ENCODE measurements at places on chromosomes 2 and 18.

- no peak for DNase-seq
These were observed 13.6 kb upstream of the NARS1 start for GRCh38 chr18:57635003-57635822.

GRCh38 chr2:191204433-191204832 lies 40.8 kb upstream of the MYO1B start:
- DNase-seq, result no peak

GRCh38 chr2:138106606-138107005 lies 142.3 kb downstream of the HNMT start:
- no peak for DNase-seq

DNA sequence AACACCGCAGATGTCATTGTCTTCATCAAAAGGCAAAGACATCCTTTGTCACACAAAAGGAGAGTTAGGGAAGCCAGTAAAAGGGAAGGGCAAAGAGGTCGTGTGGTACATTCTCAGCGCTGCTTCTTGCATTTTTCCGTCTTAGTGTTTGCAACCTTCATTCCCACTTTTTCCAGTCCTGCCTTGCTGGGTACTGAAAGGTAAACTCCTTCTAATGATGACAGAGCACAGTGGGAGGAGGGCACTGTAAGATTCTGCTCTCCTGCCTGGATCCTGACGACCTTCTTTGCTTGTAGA lies 424.3 kb upstream of the MEX3C start:
- DNase-seq, result no peak

DNA sequence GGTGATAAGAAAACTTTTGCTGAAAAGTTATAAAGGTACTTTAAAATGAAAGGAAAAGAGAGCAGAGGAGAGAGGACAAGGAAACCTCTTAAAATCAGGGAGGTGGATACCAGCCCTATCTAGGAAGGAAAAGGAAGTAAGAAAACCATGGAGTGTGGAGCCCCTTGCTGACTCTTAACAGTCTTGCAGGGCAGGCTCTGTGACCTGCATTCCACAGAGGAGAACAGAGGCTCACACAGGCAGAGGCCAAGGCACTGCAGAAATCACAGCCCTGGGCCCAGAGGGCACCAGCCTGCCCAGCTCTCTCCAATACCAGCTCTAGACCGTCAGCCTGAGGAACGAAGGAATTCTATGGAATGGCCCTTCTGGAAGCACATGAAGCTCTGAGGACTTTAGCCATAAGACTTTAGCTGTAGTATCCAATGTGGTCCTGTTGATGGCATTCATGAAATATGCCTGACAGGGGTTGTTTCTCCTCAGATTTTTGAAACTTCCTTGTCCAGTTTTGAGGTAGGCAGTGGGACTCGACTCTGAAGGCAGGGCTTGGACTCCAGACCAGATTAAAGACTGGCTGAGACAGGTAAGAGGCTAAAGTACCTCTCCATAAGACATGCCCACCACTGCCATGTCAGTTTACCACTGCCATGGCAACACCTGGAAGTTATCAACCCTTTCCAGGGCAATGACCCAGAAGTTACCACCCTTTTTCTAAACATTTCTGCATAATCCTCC lies 216.3 kb downstream of the ANAPC1 start:
- DNase-seq, result no peak

GRCh38 chr2:174614261-174614660 lies 16.7 kb upstream of the WIPF1 start:
- DNase-seq, result no peak

DNA sequence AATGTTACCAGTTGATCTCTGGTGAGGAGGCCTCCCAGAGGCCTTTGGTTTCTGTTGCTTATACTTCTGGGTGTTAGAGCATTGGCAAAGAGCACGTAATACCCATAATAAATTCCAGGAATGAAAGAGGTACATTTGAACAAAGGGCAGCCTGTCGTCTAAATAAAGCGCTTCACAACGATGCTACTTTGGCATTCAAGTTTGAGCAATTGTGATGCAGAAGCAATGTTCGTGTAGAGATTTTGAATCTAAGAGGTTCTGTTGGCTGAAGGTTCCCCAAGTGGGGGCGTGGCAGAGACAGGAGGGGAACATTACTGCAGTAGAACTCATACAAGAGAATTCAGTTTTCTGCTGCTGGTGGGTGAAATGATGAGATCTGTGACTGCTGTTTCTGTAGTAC lies 27.8 kb downstream of the ZNF532 start:
- DNase-seq, result no peak

- no peak for DNase-seq
These were observed 156.1 kb upstream of the MGAT5 start for GRCh38 chr2:134097740-134098139.

DNA sequence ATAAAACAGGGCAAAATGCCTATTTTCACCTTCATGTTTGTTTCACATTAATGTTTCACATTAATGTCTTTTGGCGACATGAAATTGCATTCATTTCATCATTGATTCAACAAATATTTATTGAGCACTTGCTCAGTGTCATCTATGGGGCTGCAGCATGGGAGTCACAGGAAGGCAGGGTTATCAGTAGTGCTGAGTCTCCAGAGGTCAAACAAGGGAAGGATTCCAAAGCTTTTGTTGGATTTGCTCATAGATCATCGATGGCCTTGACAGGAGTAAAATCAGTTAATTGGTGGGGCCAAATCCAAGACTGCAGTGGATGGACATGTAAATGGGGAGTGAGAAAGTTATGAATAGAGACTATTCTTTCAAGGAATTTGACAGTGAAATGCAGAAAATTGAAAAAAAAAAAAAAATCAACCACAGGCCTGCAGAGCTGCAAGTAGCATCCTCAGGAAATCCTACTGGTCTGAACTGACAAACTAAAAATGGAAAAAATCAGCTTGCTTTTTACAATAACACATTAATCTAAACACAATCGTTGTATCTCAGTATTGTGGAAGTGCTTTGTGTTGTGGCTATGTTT lies 1290.8 kb downstream of the DPP10 start:
- no peak for DNase-seq

GRCh38 chr2:191565647-191566198 lies 112.2 kb upstream of the NABP1 start:
- no peak for DNase-seq

DNA sequence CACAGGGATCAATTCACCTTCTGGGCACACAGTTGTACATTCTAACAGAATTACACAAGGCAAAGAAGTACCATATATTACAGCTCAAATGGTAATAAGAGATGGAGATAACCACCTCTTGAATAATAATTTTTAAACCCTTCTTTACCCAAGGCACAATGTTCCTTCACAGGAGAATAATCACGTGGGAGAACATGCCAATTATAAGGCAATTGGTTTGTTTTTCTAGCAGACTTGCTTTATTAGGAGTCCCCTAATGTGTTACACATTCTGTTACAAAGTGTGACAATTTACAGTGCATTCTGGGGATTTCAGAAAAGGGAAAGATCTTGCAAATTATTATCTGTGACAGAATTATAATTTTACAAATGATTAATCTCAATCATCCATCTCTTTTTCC lies 380.3 kb downstream of the RND3 start:
- DNase-seq, result no peak

GRCh38 chr2:84946204-84947009 lies 24.6 kb upstream of the KCMF1 start:
- DNase-seq, result peak; percentile 74

DNA sequence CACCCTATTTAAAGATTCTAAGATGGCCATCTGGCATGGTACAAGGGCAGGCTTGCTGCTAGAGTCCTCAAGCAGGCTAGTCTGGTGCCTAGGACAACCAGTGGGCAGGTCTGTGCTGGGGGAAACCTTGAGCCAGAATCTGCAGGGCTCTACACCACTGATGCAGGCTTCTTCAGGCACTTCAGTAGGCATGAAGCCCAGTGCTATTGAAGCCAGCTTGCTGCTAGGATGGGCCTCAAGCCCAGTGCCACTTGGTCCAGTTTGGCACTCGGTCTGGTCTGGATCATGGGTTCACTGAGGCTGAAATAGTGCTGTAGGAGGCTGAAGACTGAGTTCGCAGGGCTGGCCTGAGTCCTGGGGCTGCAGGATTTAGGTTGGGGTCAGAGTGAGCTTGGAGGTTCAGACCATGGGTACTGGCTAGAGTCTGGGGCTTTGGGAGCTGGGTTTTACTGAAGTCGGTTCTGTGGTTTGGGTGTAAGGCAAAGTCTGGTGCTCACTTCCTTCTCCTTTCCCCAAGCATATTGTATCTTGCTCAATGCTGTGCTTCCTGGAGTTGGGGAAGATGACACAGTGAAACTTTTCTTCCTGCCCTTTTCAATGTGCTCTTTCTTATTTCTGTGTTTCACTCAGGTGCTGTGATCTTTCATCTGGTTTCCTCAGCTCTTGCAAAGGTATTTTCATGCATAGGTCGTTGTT lies 41.2 kb downstream of the SP100 start:
- DNase-seq, result peak; percentile 20

DNA sequence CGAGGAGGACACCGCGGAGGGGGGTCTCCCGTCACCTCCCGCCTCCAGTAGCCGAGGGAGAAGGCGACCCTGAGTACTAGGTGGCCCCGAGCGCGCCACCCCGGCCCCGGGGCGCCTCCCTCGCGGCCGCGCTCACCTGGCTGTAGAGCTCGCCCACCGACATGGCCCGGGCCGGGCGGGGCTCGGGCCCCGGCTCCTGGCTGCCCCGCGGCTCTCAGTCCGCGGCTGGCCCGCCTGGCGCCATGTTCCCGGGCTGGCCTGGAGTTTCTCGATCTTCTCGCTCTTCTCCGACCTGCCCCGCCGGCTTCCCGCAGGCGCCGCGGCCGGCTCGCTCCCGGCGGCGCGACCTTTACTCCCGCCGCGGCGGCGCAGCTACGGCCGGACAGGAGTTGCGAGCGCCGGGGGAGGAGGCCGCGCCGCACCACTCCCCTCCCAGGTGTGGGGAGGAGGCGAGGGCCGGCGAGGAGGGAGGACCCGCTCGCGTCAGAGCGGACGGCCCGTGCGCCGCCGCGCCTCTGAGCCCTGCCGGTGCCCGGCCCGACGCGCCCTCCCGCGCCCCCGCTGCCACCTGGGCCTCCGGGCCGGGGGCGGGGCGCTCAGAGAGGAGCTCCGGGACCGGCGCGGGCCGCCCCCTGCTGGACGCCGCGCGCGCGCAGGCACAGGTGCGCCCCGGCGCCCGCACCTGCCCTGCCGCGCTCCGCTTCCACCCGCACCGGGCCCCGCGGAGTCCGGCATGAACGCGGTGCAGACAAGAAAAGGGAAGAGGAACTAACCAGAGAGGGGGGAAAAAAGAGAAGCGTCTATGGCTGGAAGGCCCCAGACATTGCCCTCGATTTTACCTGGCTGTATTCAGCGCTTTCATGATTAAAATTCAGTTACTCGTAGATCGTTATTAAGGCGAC lies at the start of gene MYO5B:
Gene MYO5B, minus strand, starts transcription at position 517 of the 902 bp plus-strand sequence. Its CDS starts 354 bp downstream, at position 163.
- DNase-seq, result peak; percentile 56

Measured in CD4-positive, alpha-beta T cell treated with Interleukin-6 for 4 hours (primary cell).